Esophagus mucosa (tissue), 1 donor: ENCODE measurements at places on chromosomes 1 and 21. TPM values are rescaled to one million over a fixed set of nuclear protein-coding genes. Genes with fewer than 3 reads are reported as not detected.
A peak's percentile ranks its signal among the peaks of the same experiment; 100 is the strongest.

GRCh38 chr1:52463891-52464290 is 59.5 kb downstream of the PRPF38A start:
- no peak for ATAC-seq

DLGAP3 gene
- total RNA-seq: 0.28 TPM

DNA sequence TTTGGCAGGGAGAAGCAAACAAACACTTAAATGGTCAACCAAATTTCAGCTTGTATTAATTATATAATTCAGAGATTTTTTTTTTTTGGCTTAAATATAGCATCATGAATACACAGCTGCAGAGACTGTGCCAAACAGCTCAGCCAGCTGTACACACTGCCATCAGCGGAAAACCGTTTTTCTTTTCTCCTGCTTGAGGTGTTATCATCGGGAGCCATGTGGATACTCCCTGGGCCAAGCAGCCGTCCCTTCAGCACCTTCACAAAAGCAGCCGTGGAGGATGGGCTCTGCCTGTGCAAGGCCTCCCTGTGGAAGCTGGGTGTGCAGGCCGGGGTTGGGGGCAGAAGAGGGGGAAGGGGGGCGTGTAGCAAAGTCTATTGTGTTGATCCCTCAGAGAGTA is 85.0 kb downstream of the NUF2 start:
- ATAC-seq: no peak

DNA sequence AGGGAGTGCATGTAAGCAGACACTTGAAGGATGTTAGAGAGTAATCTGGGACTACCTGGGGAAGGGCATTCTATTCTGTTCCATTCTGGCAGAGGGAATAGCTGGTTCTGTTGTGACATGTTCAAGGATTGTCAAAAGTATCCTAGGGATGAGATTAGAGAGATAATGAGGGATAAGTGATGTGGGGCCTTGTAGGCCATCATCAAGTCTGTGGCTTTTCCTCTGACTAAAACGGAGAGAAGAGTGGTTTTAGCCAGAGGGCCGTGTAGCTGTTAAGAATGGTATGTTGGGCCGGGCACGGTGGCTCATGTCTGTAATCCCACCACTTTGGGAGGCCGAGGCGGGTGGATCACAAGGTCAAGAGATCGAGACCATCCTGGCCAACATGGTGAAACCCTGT is 23.6 kb downstream of the TGFB2 start:
- ATAC-seq: no peak

DNA sequence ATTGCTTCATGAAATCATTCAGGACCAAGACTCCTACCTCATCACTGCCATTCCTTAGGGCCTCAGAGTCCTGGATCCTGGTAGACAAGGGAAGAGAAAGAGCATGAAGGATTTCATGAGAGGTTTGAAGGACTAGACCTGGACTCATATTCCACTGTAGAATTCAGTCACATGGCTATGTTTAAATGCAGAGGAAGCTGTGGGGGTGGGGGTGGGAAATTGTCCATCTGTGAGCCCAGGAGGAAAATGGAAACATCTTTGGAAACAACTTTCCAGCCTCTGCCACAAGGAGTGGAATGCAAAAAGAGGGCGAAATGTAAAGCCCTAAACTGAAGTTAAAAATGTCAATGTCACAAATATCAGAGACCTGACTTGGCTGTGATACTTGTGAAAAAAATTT is 73.0 kb downstream of the BRINP2 start:
- ATAC-seq: no peak

DNA sequence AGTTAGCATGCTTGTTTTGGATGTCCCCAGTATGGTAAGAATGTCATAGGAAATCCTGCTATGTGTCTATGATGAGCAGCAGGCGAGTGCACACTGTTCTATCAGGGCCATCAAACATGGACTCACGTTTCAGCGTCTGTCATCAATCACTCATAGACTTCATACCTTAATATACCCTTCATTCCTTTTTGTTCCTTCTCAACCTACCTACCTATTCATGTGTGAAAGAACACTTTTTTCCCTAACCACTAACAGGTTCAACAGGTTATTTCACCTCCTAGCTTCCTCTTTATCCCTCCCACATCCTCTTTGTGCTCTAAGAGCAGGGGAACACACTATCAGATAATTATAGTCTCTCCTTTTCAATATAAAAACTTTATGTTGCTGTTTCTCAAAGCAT is 300.6 kb downstream of the TM2D1 start:
- ATAC-seq: peak; percentile 96

TAS1R1 gene
- total RNA-seq: not detected

DNA sequence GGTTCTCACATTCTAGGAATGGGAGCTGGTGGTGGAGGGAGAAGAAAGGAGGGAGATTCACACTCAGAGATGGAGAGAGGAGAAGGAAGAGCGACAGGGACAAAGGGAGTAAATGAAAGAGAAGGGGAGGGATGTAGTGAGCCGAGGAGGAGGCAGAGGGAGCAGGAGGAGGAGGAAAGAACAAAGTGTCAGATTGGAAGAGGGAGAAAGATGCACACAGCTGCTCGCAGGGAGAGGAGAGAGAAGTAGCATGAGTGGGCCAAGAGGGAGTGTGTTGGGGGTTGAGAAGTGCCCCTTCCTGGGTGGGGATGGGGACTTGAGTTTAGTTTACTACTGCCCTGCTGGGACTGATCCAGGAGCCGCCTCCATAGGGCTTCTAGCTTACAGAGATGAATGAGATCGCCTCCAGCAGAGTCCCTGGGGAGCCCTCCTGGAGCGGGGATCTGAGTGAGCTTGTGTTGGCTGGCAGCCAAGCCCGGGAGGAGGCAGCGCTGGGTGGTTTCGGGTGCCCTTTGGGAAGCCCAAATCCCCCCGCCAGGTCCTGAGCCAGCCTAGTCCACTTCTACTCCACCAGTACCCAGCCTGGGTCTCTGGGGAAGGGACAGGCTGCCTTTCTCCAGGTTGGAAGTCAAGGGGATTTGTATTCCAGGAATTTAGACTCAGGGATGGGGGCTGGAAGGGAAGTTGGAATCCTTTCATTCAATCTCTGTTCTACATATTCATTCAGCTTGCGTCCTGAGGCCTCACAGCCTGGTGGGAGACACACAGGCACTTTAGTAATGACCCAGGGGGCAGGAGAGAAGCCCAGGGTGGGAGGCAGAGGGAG is 20.9 kb downstream of the PTPRU start:
- no peak for ATAC-seq

GPR89B gene
- 6.8 TPM for total RNA-seq

- peak; percentile 89 for ATAC-seq
Observed at GRCh38 chr21:37647781-37648180, 268.5 kb downstream of the KCNJ6 start.

DNA sequence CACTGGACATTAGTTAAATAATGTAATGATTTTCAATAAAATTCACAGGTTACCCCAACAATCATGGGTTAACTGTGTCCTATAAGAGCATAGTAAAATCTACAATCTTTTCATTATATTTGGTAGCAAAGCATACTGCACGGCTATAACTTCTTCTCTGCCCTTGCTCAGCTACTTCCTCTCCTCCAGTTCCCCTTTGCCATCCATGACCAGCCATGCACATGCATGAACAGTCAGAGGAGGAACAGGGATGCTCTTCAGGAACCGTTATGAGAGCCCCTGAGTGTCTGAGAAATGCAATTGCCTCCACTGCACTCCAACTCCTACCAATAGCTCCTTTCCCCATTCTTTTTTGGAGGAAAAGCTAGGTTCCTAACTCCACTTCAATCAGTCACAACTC is 646.7 kb downstream of the LTN1 start:
- no peak for ATAC-seq

DNA sequence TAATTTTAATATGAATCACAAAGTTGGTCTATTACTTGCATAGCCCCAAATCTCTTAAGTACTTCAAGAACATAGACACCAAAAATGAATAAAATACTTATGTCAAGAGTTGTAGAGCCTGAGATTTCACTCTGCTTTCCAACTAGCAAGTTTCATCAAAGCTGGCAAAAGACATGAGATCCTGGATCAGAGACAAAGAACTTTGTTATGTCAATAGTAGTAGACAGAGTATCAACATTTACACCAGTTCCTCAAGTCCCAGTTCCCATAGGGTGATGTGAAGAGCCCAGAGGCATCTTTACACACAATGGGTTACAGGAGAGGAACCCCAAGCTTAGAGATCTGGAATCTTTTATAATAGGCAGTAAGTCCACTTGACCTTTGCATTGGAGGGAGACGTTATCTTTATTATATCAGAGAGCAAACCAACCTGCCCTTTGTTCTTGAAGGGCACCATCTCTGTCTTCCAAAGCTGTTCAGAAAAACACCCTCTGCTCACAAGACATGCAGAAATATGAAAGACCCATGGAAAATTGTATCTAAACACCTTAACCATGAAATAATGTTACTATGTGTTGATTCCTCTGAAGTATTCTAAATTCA is 174.4 kb upstream of the GALNT2 start:
- no peak for ATAC-seq

CFAP107 gene
- not detected for total RNA-seq

DNA sequence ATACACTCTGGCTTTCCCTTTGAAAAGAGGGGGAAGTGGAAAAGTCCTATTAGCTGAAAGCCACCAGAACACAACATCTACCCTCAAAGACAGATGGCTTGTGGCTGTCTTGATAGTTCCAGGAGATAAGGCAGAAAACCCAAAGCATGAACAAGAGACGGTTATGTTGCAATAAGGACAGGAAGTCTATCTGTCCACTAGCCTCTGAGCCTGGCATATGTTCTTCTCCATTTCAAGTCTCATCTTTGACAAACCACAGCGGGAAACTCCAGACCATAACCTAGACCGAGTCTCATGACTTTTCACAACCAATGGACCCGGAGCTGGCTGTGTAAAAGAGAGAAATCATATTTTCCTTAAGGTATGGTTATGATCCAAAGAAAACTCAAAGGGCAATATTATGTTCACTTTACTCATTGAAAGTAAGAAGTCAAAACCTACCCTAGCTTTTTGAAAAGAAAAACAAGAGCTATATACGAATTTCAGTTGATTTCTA is 33.8 kb downstream of the DUSP10 start:
- ATAC-seq: no peak

DNA sequence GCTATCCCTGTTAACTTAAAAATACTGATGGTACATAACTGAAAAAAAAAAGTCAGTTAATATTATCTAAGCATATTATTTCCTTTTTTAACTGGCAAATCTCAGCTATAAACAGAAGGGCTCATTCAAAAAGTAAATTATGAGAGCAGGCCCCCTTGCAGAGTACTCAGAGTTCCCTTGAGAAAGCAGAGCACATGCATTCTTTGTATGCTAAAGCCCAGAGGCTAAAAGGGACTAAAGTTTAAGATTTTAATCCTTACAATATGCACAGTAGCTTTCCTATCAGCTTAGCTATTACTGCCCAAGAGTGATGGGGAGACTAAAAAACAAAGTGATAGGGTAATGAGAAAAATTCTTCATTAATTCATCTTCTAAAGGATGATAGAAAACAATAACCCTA is 18.5 kb downstream of the SLC16A1 start:
- no peak for ATAC-seq

DNA sequence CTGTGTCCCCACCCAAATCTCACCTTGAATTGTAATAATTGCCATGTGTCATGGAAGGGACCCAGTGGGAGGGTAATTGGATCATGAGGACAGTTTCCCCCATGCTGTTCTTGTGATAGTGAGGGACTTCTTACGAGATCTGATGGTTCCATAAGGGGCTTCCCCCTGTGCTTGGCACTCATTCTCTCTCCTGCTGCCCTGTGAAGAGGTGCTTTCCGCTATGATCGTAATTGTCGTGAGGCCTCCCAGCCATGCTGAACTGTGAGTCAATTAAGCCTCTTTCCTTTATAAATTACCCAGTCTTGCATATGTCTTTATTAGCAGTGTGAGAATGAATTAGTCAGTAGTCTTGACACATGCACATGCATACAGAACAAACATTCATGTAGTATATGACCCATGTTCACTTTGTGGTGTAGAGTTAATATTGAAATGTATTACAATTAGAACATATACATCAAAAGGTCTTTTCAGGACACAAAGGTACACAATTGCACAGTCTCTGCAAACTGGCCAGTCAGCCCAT is 16.9 kb upstream of the IFI16 start:
- ATAC-seq: no peak

DNA sequence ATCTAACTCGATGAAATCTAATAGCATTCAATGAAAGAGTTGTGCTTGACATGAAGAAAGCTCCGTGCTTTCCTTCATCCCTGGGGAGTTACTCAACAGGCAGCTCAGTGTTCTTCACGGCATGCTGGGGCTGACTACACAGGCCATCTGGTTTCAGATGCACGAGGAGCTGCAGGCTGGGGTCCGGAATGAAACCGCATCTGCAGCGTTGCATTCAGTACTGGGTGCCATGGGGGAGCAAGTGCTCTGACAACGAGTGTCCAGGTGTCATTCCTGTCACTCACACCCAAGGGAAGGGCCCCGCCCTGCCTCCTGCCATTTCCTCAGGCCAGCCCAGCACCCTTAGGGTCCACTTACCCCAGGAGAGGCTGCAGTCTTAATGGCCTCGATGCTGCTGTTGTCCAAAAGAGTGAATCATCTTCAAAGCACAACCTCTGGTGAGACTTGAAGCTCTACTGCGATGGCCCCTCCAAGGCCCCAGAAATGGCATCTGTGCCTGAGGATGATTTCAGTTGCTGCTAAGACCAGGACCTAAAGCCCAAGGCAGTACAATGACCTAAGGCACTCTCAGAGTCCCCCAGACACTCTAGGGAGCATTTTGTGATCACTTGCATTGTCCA is 61.4 kb downstream of the STUM start:
- no peak for ATAC-seq

- peak; percentile 14 for ATAC-seq
Observed at GRCh38 chr1:19648689-19649088, 4.6 kb downstream of the NBL1 start.

FLVCR1 gene
- 5.0 TPM for total RNA-seq

GRCh38 chr1:179599623-179600249 is 8.1 kb downstream of the TDRD5 start:
- peak; percentile 67 for ATAC-seq

GRCh38 chr1:204971517-204972336 is 71.3 kb upstream of the CNTN2 start:
- peak; percentile 68 for ATAC-seq

GRCh38 chr1:175405766-175406165 is 213.2 kb upstream of the KIAA0040 start:
- ATAC-seq: no peak
